Hindlimb muscle (tissue), 1 donor: ENCODE measurements at places on chromosomes 1 and 21.
A peak's percentile ranks its signal among the peaks of the same experiment; 100 is the strongest.

GRCh38 chr1:67383999-67384638, 46.1 kb downstream of the SERBP1 start:
- DNase-seq: no peak

DNA sequence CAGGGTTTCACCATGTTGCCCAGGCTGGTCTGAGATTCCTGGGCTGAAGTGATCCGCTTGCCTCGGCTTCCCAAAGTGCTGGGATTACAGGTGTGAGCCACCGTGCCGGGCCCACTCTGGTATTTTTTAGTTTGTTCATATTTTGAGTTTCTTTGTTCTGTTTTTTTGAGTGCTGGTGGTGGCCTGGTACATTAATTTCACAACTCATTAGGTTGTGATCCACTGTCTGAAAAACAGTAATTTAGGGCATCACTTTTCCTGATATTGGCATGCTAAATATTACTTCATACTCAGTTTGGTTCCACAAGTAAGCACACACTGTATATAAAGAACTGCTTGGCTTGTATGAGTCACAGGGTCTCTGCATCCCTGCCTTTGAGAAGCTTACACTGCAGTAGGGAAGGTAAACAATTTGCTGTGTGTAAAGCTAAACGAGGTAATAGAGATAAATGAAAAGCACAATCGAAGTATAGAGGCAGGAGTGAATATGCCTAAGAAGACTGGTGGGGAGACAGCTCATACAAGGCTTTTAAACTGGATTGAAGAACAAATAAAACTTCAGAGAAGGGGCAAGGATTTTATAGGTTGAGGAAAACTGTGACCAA, 7.7 kb downstream of the SNX27 start:
- DNase-seq: no peak

DNA sequence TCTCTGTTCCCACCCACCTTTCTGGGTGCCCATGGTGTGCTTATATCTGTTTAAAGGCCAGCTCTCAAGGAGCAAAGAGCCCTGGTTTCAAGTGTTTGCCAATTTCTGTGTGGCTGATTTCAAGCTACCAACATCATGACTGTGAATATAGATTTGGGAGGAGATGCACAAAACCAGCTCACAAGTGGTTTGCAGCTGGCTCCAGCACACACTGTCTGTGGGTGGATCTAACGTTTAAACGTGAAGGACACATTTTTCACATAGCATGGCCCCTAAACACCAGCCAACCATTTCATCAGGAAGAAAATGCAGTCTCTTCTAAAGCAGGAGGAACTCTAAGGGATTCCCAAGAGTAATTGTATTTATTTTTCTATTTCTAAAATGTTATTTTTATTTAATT, 65.2 kb downstream of the FCRL5 start:
- no peak for DNase-seq

DNA sequence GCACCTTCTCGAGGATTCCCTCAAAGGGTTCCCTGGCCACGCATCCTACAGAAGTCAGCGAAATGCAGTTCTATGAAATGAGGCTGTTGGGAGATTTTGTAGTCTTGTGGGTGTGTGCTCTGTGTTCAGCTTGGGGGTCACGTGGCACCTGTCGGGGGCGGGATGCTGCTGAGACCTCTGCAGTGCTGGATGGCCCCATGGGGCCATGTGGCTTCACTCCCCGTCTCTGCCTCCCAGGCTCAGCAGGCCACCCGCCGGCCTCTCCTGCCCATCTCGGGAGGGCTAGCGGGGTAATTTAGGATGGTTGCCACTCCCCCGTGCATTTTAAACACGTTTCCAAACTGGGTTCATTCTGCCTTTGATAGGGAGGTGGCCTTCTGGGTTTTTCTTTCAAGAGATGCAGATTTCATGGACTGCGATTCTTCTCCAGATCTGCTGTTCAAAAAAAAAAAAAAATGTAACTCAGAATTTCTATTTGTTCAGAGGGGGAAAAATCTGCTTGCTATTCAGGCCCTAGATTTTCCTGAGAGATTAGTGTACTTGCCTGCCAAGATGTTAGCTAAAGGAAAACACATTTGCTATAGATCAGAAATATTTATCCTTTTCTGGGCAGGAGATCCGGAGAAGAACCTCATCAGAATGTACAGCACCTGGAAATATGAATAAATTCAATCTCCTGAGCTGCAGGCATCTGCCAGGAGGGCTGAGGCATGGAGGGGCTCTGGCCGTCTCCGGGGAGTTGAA, 277.2 kb upstream of the VAMP3 start:
- DNase-seq: no peak

- no peak for DNase-seq
Observed at GRCh38 chr1:158020886-158021620, 27.6 kb downstream of the KIRREL1 start.

GRCh38 chr1:230379928-230380327, 46.2 kb downstream of the PGBD5 start:
- DNase-seq: no peak

GRCh38 chr1:199574950-199575349, 452.6 kb upstream of the NR5A2 start:
- DNase-seq: no peak

DNA sequence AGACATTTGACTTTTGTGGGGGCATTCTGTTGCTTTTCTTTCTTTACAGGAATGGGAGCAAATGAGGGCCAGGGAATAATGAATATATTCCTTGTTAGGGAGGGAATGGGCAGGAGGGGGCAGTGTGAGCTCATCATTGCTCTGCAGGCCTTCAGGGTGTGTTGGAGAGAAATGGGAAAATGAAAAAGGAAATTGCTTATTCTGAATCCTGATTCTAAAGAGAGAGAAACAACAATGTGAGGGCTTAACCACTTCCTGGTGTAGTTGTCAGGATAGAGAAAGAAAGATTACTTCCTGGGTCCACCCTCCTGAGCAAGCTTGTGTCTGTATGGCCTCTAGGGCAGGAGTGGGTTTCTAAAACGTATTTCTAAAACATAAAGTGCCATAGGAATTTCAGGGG, 28.3 kb downstream of the VANGL2 start:
- DNase-seq: peak; percentile 33

GRCh38 chr1:82177192-82177591, 376.5 kb downstream of the ADGRL2 start:
- no peak for DNase-seq

DNA sequence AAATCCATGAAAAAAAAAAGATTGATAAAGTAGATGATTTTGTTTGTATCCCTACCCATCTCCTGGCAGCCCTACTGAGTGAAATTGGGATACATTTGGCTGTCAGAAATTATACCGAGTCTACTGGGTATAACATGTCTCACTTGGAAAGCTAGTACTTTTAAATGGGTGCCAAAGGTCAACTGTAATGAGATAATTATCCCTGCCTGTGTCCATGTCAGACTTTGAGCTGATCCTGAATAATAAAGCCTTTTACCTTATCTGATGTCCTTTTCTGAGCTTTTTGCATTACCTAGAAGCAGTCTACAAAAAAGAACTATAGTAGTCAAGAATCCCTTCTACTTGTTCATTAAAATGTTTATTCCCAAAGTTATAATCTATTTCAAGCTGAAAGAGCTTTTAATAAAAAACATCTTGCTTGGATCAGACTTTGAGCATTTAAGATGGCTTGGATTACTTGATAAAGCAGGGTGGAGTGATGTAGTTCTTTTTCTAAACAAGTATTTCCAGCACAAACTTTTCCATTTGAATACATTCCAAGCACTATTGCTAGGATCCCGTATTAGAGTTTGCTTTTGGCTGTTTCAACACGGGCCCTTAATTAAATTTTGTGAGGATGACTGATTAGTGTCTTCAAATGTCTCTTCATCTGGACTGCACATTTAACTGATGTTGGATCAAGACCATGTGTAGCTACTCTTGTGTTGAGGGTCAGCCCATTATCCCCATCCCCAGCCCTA, 69.2 kb downstream of the DTL start:
- DNase-seq: no peak

GRCh38 chr21:22343303-22343702, 1345.1 kb downstream of the NCAM2 start:
- DNase-seq: no peak

GRCh38 chr1:197388801-197389200, 120.7 kb downstream of the CRB1 start:
- no peak for DNase-seq

- peak; percentile 41 for DNase-seq
Observed at GRCh38 chr1:208149776-208150514, 94.2 kb downstream of the PLXNA2 start.

GRCh38 chr1:111476761-111477309, 3.1 kb downstream of the C1orf162 start:
- no peak for DNase-seq

DNA sequence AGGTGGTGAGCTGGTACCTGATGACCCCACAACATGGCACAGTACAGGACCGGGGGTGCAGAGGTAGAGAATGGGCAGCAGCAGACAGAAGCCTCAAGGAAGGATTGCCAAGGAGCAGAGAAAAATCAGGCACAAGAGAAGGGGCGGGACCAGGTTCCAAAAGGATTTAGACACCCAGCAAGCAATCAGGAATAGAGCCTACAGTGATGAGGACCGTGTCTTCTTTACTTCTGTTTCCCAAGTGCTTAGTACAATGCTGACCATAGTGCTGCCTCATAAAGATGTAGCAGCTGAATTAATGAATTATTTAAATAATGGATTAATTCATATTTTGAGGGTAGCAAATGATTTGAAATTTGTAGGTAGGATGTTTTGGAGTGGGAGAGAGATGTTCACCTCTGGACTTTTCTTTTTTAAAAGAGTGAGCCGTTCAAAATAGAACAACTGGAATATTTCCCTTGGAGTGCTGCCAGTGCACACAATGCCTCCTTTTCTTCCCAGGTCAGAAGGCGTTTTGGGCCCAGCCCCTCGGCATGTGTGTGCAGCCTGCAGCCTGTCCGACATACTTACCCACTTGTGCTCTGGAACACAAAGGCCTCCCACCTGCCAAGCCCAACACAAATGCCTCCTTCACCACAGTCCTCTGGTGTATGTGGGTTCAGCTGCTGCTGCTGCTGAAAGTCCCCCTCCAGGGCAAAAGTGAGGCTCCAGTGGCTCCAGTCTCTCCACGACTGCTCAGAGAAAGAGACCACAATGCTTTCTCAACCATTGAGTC, 19.6 kb downstream of the KANK4 start:
- no peak for DNase-seq

DNA sequence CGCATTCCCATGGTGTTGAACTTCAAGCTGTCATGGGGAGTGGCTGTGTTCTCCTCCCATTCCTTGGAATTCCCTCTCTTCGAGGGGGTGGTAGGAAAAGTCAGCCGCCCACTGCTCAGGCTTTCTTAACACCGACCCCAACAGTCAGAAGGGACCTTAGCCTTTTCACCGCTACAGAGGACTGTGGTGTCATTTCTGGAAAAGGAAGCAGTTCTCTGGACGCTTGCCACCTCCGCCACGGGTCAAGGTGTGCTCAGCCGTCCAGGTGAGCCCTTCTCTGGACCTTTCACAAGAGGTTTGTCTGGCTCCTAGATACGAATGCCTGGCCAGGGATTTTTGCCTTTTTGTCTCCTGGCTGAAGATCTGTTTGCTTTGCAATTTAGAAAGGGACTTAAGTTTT, 31.8 kb downstream of the CLIC6 start:
- DNase-seq: no peak

- DNase-seq: no peak
Observed at GRCh38 chr1:154151311-154151710, 3.6 kb downstream of the NUP210L start.

- no peak for DNase-seq
Observed at GRCh38 chr1:89624715-89625323, 8.1 kb upstream of the LRRC8C start.

GRCh38 chr1:15178571-15179484, 25.3 kb downstream of the TMEM51 start:
- DNase-seq: peak; percentile 38

- peak; percentile 71 for DNase-seq
Observed at GRCh38 chr1:12040457-12041051, 21.3 kb downstream of the MIIP start.
